ENCODE measurements at places on chromosomes 2 and 18.
A peak's percentile ranks its signal among the peaks of the same experiment; 100 is the strongest.

GRCh38 chr2:48529676-48530032, 300 bp upstream of the STON1 start:
- DNase-seq: no peak

DNA sequence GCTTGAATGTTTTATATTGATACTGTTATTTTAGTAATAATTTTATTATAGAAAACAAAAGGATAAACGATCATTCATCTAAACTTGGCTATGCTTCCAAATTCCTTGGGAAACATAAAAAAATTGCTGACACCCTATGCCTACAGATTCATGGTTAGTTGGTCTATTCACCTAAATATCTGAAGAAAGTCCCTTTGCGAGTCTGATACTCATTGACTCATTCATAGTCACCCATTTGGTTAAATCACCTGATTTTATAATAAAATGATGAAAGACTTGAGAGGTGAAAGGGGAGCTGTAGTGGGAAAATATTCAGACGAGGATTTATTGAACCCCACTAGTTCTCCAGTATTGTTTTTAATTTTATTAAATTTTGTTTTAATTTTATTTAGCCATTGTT, 112.0 kb downstream of the PTPN4 start:
- DNase-seq: no peak

DNA sequence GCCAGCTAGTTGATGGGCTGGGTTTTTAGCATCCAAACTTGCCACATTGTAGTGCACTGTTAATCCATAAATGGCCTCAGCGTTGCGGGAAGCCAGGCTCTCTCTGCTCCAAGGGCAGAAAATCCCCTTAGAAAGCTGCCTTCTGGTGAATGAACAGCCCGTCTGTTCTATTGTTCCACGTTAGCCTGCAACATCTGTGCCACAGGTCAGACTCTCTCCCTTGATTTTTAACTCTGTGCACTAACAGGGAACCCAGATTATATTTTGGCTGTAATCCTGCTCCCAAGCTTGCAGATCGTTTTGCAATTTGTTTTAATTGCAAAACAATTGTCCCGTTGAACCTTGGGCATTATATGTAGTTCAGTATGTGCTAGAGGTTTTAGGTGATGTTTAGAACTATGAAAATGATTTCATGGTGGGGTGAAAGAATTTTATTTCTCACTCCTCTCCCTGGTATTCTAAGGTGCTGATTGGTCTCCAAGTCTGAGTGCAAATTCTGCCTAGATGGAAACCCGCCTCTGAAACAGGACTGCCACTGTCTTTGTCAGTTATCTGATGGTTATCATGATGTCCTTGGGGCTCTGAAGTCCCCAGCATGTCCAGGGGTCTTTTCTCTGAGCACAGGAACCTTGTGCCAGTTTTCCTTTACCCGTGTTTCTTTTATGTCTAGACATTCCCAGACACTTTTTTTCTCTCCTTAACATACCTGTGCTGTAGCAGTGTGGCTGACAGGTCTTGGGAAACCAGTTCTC, 106.6 kb downstream of the MAP4K4 start:
- DNase-seq: no peak

GRCh38 chr2:85804583-85804982, 50.8 kb downstream of the ATOH8 start:
- no peak for DNase-seq

GRCh38 chr2:49837561-49838293, 683.4 kb upstream of the FSHR start:
- DNase-seq: no peak

DNA sequence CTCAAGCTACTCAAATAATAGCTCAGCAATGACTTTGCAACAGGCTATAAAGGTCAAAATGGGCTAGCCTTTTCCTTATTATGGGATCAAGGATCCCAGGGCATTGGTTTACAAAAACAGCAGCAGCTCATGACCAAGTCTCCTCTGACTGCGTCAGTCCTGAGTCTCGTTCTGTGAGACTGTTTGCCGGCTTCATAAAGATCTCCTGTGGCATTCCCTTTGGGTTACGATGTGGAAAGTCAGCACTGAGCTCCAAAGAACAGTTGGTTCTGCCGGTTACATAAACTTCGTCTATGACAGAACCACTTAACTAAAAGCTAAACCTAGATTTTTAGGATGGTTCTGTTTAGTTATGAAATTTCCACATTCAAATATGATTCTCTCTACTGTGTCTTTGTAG, 674.9 kb downstream of the ZEB2 start:
- DNase-seq: no peak

- no peak for DNase-seq
Observed at GRCh38 chr18:32200766-32201165, 10.9 kb downstream of the MEP1B start.

GRCh38 chr2:44075541-44075940, 79.8 kb upstream of the LRPPRC start:
- DNase-seq: no peak

DNA sequence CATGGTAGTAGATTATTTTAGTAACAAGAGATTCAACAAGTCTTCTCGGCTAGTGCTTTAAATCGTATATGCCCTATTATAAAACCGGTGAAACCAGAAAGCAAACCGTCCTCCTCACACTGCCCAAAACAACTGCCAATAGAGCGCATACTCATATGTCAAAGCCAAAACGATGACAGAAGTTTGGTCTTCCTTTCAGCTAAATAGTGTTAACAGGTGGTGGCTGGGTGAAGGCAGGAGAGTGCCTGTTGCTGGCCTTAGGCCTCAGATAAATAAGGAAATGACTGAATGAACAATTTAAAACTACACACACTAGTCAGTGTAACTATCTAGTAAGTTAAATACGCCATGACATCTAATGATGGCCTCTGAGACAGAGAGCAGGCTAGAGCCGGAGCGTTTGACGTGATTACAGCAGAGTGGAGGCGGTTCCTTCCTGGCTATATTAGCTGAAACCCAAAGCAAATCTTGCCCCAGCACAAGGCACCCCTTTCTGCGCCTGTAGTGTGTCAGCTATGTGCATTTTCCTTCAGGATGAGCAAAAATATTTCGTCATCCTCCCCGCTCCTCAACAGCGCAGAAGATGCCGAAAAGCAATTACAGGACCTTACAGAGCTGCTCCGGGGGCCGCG, 1.6 kb downstream of the LONRF2 start:
- no peak for DNase-seq

- no peak for DNase-seq
Observed at GRCh38 chr2:23213196-23213595, 171.8 kb upstream of the KLHL29 start.

- no peak for DNase-seq
Observed at GRCh38 chr18:23629444-23629946, 33.2 kb downstream of the ANKRD29 start.

- no peak for DNase-seq
Observed at GRCh38 chr2:210667711-210668110, 111.3 kb downstream of the CPS1 start.

GRCh38 chr18:46433121-46433826, 223.7 kb downstream of the LOXHD1 start:
- DNase-seq: no peak

- DNase-seq: no peak
Observed at GRCh38 chr2:201261906-201262305, 1.6 kb downstream of the CASP8 start.

DNA sequence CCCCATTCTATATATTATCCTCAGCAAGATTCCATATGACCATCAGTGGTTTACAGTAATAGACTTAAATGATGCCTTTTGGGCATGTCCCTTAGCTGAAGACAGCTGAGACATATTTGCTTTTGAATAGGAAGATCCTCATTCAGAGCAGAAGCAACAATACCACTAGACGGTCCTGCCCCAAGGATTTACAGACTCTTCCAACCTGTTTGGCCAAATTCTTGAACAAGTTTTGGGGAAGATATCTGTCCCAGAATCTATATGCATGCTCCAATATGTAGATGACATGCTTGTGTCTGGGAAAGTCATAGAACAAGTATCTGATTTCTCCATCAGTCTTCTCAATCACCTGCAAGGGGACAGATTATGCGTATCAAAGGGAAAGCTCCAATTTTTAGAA, 137.1 kb upstream of the RMP24 start:
- DNase-seq: no peak

- no peak for DNase-seq
Observed at GRCh38 chr18:2515908-2516625, 55.2 kb downstream of the METTL4 start.

DNA sequence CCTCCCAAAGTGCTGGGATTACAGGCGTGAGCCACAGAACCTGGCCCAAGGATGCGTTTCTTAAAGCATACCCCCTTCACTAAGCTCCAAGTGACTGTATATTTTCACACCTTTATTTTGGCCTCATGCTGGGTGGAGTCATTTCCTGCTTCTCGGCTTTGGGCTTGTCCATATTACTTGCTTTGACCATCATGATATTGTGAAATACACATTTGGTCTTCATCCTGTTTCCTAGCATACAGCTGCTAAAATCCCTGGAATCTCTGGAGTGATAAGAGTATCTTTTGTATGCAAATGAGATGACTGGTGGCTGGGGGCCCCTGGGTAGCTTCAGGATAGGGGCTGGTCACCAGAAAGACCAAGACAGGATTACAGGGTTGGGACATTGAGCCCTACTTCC, 17.6 kb upstream of the COLEC12 start:
- DNase-seq: no peak

DNA sequence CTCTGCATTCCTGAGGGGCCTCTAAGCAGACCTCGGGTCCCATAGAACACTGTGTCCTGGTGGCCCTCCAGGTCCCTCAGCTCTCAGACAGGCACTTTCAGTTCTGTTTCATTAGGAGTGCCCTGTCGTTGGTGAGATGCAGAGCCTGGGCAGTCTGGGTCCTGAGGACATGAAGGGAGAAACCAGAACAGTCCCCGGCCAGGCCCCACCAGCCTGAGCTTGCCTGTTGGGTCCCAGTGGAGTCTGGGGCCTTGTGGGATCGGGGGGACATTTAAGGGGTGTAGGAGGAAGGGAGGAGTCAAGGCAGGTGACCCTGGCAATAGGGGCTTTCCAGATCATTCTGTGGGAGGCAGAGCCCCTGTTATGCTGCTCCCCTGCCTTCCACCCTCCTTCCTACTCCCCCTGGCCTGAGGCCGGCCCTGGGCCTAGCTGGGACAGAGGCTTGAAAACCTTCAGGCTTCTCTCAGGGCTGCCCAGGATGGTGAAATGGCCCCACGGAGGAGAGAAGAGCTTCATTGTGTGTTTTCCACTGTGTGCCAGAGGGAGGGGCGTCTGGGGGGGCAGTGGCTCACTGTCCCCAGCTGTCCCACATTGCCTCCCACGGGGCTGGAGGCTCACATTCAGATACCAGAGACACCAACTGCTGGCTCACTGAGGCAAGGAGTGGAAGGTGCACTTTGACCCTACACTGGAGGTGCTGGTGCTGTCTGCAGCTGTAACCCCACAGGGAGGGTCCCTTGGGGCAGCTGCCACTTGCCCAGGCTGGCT, 26.6 kb upstream of the CATIP start:
- DNase-seq: no peak

DNA sequence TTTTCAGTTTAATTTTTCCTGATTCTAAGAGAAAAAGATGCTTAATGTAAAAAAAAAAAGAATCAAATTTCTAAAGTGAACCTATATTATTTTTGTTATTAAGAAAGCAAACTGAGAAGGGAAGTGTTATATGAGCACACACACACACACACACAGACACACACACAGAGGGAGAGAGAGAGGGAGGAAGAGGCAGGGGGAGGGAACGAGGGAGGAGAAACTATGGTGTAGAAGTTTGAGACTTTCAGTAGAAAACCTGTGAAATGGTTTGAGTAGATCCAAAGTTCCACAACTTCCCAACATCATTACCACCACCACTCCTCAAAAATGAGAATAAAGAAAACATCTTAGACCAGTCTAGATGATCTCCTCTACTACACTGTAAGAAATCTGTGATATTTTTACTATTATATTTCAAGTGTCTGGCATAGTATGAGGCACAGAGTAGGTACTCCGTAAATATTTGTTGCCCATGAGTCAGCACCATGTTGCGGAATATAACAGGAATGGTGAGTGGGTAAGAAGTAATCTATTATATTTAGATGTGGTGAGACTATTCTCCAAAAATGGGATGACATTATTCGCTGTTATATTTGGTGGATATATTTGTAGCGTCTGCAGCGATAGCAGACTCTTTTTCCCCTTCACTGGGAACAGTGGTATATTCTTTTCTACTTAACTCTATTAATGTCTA, 149.4 kb upstream of the DNMT3A start:
- DNase-seq: no peak

GRCh38 chr2:192194866-192195547, at the start of gene TMEFF2:
Gene TMEFF2 (minus strand): TSS chr2:192194933. CDS start chr2:192194524, 409 bp downstream.
- peak; percentile 78 for DNase-seq

- no peak for DNase-seq
Observed at GRCh38 chr2:110958346-110959119, 162.2 kb upstream of the BCL2L11 start.

- DNase-seq: no peak
Observed at GRCh38 chr2:98026927-98027522, 31.3 kb upstream of the TMEM131 start.

DNA sequence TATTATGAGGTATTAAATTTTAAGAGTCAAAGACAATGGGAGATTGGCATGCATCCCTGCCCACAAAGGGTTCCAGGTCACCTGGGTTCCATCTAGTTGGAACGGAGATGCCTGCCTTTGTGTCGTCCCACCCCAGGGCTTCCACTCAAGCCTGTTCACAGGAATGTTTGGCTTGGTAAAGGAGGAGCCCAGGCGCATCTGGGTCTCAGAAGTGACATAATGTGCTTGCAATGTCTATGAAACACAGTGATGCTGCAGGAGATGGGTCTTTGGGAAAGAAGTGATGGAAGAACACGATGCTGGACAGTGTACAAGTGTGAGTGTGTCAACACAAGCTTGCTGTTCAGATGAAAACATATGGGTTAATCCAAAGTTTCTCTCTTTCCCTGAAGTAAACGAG, 49.6 kb upstream of the ZNF396 start:
- no peak for DNase-seq

GRCh38 chr2:113858764-113859163, 31.1 kb upstream of the ACTR3 start:
- no peak for DNase-seq

GRCh38 chr2:32095671-32096070, 32.3 kb downstream of the SPAST start:
- DNase-seq: no peak

DNA sequence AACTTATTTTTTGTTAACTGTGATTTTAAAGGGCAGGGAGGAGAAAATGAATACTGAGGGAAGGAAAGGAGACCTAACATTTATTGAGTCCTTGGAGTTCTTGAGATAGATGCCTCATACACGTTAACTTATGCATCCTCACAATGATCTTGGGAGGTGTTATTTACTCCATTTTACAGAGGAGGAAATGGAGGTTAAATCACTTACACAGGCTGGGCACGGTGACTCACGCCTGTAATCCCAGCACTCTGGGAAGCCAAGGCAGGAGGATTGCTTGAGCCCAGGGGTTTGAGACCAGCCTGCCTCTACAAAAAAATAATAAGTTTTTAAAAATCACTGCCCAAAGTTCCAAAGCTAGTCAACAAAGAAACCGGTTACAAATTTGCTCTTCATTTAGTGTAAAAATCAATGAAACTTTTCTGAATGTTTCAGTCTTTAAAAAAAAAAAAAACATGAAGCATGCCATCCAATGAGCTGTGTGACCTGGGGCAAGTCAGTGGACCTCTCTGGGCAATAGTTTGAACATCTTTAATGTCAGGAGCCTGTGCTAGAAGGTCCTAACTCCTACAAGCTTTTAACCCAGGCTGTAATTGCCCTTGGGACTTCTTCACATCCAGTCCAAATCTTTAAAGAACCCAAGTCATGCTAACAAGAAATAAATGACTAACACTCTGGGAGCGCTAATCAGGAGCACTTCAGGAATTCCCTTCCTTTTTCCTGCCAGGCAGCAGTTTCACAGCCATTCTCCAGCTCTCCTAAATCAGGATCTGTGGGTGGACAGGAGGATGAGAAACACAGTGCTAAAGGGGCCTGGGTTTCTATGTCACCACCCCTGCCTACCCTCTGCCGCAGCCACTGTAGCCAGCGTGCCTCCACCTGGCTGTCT, 176.4 kb downstream of the TMEM247 start:
- no peak for DNase-seq
